ENCODE measurements at places on chromosomes 7 and 10.

DNA sequence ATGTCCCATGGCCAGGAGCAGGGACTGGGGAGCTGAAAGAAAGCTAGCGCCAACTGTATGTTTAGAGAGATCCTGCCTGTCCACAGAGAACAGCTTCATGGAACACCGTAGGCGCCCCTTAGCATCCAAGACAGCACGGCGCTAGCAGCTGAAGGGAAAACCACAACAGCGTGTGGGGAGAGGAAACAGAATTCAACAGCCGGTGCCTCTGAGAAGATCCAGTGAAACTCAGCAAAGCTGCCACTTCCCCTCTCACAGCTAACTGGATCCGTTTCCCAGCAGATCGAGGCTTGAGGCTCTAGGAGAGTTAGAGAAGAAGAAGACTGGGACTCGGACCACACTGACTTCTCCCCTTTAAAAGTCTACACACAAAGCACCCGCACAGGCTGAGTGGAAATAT, 145.0 kb downstream of the MAD1L1 start:
- no peak for DNase-seq

DNA sequence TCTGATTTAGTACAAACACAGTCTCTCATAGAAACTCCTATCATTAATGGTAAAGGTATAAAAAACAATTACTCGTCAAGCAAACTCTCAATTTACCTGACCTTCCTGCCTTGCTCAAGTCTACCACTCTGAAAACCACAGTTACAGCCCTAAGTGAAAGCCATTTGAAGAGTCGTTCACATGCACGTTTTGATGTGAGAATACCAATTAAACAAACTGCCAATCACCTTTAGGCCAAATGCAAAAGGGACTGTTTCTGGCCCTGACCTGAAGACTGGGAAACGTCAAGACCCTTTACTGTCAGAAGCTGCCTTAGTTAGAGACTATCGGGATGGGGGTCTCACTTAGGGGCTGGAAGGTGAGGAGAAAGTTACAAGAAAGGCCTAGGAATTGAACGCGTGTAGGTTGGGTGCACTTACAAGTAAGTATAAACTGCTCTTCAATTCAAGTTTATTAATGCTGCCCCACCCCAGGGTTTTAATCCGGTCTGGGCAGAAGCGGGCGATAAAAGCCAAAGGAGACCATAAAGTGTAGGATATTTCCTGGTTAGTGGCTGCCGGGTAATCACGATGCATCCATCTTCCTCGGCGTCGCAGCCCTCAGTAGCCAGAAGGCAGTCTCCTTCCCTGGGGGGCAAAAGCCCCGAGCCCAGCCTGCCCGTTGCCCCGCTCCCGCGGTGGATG, 935 bp downstream of the TM9SF3 start:
- no peak for DNase-seq

DNA sequence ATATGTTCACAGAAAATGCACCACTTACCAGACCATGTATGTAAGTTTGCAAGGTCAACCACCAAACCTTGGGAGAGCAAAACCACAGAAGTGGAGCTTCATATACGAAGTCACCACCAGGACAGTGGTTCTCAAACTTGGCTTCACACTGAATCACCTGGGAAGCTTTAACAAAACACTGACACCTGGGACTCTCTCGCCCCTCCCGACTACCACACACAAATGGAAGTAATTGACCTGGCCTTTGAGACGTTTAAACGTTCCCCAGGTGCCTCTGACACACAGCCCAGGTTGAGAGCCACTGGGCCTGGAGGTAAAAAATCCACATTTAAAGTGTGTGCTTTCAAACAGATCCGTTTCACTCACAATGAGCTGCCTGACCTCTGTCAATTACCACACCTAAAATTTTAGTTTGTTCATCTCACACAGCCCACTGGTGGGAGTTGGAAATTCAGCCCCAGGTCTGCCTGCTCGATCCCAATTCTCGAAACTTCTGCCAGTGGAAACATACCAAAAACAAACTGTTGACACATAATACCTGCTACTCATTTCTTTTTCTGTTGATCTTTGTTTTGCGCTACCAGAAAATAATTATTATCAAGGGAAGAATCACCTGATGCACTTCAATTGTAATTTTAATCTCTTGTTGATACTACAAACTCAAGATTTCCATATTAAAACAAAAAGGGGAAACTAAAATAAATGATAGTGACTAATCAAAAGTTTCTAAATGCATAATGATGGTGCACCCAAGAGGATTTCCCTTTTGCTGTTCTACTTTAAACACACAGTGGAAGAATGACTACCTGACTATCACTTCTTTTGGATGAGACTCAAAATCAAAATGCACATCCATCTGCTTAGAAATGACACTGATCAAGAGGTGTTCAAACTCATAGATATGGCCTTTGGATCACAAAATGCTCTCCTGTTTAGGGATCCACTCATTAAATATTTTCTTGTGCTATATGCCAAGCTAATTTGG, 26.6 kb downstream of the CDNF start:
- DNase-seq = no peak

DNA sequence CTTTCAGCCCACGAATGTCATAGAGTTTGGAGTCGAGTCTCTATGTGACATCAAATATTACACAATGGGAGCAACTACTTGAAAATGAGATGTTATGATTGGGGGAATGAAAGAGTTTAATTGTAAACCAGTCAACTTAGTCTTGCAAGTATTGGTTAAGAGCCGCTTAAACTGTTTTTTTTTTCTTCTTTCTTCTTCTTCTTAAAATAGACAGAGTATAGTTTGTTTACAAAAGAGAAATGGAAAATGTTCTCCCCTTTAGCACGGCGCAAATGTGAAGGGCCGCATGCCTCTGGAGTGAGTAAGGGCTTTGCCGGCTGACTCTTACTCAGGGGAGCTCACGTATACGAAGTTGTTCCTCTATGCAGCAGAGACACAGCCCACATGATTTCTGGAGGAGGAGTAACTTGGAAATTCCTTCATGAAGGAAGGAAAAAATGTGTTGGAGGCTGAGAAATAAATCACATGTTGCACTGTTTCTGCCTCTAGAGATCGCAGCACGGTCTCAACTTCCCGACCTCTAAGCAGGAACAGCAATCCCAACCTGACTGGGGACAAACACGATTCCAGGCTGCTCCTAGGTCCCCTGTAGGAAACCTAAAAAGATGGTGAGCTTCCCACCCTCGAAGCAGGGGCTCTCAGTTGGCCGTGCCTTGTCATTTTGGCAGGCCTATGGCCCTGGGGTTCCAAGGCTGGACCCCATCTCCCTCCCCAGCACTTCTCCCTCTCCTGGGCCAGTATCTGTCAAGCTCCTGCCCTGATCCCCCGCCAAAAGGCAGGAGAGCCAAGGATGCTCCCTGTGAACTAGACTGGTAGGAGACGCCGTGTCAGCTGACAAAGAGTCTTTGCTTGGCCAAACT, 44.8 kb downstream of the MYOF start:
- DNase-seq = no peak

GRCh38 chr7:70693321-70693685, 438.6 kb upstream of the GALNT17 start:
- DNase-seq = no peak

DNA sequence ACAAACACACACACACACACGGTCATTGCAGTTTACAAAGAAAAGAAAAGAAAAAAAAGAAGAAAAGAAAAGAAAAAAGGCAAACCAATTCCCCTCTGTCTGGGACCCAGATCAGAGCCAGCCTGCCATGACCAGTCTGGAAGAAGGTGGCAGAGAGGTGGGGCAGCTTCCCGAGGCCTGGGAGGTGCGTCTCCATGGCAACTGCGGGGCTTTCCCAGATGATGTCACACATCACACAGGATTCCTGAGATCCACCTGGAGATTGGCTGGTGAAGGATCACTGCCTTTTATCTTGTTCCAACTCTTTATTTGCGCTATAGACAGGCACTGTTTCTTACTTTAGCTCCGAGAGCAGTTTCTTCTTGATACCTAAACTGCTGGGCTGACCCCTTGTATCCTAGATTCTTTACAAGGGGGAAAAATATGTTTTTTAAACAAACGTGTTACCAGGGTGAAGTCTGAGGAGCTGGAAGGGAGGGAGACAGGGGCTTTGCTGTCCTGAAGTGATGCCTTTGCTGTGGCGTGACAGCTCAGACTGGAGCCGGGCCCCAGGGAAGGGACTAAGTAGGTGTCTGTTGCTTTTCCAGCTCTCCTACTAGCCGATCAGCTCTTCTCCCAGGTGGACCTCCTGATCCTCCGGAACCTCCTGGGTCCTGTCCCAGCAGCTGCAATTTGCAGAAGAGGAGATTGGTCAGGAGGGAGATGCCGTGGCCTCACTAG, 298.5 kb downstream of the KLF6 start:
- no peak for DNase-seq

- no peak for DNase-seq
Observed at GRCh38 chr7:69966766-69967591, 368.7 kb downstream of the AUTS2 start.

- DNase-seq = no peak
Observed at GRCh38 chr7:91852263-91852741, 28.2 kb downstream of the MTERF1 start.

GRCh38 chr10:123945325-123945920, 53.8 kb upstream of the CPXM2 start:
- DNase-seq = no peak

GRCh38 chr7:86926732-86927131, 132.7 kb downstream of the ELAPOR2 start:
- no peak for DNase-seq

DNA sequence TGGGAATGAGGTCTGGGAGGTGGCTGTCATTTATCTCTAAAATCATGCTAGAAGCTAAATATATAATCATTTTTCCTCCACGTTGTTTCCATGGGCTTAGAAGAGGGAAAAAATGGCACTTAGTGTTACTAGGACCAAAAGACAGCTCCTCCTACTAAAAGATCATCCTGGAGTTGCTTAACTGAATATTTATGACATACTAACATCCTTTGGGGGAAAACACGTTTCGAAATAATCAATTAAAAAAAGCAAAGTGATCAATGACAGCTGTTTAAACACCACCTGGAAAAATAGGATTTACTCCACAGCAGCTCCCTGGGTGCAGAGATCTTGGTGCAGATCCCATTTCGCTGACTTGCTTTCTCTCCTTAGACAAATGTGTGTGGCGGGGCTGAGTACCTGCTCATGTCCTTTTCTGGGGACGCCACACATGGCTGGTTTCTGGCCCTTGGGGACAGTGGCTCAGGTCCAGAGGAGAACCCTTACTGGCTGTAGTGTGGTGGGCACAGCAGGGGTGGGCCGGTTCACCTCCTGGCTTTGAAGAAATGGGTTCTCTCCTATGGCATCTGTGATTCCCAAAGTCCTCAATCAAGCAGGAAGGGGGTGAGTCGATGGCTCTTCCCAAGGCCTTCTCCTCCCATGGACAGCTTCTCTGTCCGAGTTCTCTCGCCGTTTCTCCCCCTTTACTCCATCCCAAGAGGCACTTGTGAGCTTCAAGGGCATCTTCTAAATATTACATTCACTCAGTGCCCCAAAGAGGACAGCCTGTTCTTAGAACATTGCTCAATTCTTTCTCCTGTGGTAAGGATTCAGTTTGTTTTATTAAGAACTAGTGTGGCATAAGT, 156.4 kb upstream of the KLF14 start:
- no peak for DNase-seq

- DNase-seq = no peak
Observed at GRCh38 chr10:23469596-23470237, 30.8 kb downstream of the OTUD1 start.

GRCh38 chr10:36534471-36535002, 590.9 kb upstream of the ANKRD30A start:
- DNase-seq = no peak

GRCh38 chr10:3746634-3747033, 38.4 kb downstream of the KLF6 start:
- DNase-seq = no peak

DNA sequence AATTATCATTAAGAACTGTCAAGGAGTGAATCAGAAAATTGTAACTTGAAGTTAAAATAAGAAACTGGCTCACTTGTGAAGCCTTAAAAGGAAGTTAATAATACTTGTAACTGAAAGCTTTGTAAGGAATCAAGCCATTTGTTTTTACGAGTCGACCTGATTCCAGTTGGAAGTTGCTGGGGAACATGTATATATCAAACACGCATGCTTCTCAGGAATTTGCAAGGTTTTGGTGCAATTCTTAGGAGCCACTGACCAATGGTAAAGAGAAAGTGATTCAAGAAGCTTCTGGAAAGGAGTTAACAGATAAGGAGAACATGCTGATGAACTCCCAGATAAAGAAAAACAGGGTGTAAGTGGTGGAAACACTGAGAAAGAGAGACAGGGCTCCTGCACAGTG, 56.4 kb downstream of the ETV1 start:
- no peak for DNase-seq

GRCh38 chr7:47154791-47155190, 427.1 kb downstream of the TNS3 start:
- DNase-seq = no peak

- DNase-seq = no peak
Observed at GRCh38 chr7:151410405-151411390, 860 bp upstream of the WDR86 start.

- no peak for DNase-seq
Observed at GRCh38 chr10:10914144-10914543, 103.5 kb upstream of the CELF2 start.

- no peak for DNase-seq
Observed at GRCh38 chr10:3429676-3430075, 257.1 kb upstream of the PITRM1 start.

GRCh38 chr7:105448181-105448580, 59.5 kb upstream of the SRPK2 start:
- no peak for DNase-seq

DNA sequence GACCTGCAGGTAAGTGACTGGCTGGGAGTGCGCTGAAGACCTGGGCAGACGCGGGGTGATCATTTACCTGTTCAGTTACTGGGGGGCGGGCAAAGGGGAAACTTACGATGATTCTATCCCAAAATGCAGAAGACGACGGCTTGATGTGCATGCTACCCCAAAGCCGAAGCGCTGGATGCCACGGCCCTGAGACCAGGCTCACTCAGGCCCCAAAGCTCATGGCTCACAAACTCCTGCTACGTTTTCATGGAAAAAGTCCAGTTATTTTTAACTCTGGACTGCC, 200.6 kb downstream of the DIP2C start:
- no peak for DNase-seq

GRCh38 chr7:38229386-38229785, 44.0 kb downstream of the TARP start:
- DNase-seq = no peak

DNA sequence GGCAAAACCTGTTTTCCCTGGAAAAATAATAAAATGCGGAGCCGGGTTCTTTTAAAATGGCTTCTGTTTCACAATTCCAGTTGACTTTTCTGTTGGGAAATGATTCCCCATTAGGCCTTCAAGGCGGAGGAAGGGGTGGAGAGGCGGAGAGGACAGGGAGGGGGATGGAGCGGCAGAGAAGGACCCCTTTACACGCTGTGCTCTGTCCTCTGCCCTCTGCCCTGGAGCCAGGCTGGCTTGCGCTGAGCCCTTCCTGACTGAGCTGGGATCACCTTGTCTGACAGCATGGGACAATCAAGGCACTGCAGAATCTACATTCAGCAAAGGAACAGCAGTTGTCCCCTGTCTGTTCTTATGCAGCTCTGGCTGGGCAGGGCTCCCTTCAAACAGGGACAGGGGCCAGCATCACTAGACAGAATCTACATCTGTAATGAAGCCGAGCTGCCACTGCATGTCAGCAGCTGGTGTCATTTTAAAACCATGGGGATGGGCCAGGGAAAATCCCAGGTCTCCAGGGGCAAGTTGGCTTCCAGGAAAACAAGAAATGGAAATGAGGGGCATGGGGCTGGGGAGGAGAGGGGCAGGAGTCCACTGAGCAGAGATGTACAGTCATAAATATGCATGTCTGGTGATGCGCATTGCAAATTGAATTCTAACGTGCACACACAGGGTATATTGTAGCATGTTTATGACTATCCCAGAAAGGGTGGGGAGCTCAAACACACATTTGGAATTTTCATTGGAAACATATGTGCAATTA, 120.0 kb downstream of the MKX start:
- no peak for DNase-seq

GRCh38 chr10:51468424-51468823, 231.0 kb downstream of the CSTF2T start:
- DNase-seq = no peak
